ENCODE measurements at places on chromosomes 7 and 10.

DNA sequence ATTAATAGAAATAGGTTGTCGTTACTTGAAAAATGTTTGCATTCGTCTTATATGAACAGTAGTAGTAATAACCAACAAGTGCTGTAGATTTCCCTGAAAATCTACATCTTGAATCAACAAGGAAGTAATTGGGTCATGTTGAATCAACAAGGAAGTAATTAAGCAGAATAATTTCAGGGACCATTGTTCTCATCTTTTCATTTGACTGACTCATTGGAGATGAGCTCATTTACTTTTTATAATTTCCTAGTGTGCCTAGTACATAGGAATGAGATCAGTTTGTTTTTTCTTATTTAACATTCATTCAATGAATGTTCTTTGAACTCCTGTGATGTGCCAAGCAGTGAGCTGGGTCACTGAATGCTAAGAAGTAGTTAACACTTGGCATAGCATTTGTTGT, 8.2 kb downstream of the CLDN12 start:
- no peak for DNase-seq

DNA sequence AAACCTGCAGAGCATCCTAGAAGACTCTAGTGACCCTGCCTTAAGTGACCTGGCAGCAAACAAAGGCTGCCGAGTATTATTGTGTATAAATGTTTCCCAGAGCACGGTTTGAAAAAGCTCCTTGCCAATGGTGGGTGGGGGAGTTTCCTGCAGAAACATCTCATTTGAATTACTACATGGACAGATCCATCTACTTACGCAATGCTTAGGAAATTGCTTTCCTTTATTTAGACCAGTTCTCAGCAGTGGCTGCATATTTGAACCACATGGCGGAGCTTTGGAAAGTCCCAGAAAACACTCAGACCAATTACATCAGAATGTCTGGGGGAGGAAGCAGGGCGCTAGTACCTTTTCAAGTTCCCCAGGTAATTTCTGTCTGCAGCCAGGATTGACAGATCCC, 560.9 kb downstream of the SDK1 start:
- DNase-seq, result no peak

- DNase-seq, result no peak
Measured at GRCh38 chr7:34747867-34748727, 90.1 kb downstream of the NPSR1 start.

GRCh38 chr7:79664884-79665676, 211.6 kb upstream of the MAGI2 start:
- DNase-seq, result no peak

DNA sequence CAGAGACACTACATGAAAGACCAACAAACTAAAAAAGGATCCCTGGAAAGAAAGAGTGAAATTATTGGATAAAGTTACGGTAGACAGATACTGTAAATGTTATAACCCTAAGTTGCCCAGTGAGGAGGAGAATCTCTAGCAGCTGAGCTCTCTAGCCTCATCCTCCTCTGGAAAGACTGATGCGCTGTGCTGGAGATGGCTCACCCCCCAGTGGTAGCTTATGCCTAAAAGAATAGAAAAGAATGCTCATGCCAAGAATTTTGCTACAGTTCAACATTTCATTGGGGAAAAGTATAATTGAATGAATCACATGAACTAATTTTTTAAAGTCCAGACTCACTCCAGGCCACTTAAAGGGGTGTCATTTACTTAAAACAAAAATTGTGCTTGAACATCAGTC, 50.8 kb upstream of the RNF32 start:
- no peak for DNase-seq

GRCh38 chr7:155248366-155248756, 49.3 kb upstream of the INSIG1 start:
- DNase-seq, result no peak

DNA sequence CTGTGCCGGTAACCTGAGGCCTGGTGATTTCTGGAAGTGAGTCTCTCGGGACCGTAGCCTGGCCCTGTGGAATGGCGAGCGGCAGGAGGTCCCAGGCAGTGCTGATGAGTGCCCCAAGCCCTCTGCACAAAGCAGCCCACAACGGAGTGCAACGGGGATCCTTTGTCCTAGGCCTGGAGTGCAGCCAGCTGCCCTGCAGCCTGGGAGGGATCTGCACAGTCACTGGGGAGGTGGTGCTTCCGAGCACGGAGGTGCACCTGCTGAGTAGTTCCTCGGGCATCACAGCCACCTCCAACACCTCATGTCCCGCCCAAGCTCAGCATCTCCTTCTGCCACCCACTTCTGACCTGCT, 162.8 kb upstream of the ZMIZ1 start:
- no peak for DNase-seq

DNA sequence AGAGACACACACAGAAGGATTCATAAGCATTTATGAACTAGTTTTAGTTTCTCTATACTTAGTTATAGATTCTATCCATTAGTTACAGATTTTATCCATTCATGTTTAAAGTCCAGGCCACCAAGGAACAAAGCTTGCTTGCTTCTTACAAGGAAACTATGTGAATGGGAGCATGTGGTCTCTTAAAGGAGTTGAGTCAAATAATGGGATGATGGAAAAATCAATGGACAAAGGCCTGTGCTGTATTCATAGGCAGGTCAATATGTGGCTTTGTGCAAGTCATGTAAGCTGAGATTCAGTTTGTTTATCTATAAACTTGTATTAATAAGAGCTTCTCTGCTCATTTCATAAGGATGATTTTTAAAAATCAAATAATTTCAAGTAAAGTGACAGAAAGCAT, 172.8 kb upstream of the CDK1 start:
- DNase-seq, result no peak

DNA sequence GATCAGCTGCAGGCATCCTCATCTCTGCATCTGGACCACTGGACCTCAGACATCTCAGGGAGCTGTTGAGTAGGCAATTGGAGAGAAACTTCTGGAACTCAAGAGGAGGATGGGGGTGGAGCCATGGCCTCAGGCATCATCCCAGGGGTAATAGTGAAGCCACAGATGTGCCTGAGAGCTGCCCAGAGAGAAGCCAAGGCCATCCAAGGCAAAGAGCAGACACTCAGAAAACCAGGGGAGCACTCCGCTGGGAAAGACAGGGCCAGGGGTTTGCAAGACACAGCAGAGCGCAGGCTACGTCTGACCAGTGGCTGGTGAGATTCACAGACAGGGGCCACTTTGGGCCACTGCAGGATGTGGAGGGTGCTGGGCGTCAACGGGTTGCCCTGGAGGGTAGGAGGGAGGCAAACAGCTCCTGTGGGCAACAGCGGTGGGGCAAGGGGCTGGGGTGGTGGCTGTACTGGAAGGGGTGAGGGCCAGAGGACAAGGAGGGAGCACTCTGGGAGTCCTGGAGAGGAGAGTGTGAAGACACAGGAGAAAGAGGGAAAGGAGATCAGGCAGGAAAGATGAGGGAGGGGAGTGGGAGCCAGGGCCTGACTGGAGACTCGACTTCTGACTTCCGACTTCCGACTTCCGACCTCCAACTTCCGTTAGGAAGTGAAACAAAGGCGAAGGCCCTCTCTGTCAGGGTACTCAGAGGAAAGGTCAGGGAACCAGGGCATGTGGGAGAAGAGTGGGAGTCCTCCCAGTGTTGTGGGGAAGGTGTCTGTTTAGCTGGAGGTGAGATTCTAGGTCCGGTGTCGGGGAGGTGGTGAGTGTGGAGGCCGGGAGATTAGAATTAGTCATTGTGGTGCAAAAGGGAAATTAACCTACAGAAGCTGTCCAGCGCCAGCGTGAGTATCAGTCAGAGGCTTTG, 69.7 kb upstream of the ANTXRL start:
- no peak for DNase-seq

DNA sequence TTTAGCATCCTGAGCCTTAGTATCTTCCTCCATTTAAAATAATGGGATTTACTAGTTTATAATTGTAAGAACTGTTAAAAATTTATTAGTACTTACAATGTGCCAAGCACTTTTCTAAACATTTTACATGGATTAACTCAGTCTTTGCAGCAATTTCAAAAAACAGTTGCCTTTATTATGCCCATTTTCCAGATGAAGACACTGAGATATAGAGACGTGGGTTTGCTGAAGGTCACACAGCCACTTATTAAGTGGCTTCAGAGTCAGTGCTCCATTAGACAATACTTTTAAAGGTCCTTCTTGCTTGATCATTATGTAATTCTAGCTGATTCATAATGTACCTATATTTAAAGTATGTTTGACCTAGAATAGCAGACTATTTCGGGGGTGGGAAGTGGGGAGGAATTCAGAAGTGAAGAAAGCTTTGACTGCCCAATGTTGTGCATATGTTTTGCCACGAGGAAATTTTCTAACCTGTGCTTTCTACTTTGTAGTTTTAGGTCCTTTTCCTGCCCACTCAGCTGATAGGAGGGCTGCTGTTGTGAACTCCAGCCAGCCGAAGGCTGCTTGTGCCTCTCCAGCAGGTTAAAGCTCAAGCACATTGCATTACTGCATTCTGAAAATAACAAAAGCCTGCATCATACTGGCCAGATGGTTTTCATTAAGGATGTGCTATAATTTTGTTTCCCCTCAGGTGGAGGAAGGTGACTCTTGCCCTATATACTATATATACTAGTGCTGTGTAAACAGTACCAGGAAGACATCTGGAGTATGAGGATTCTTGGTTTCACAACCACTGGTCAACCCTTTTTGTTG, 4.3 kb downstream of the PLEKHA8 start:
- no peak for DNase-seq

GRCh38 chr10:18021725-18022480, 70.2 kb downstream of the SLC39A12 start:
- no peak for DNase-seq

GRCh38 chr7:78198756-78199155, 400.2 kb downstream of the PHTF2 start:
- DNase-seq, result no peak

DNA sequence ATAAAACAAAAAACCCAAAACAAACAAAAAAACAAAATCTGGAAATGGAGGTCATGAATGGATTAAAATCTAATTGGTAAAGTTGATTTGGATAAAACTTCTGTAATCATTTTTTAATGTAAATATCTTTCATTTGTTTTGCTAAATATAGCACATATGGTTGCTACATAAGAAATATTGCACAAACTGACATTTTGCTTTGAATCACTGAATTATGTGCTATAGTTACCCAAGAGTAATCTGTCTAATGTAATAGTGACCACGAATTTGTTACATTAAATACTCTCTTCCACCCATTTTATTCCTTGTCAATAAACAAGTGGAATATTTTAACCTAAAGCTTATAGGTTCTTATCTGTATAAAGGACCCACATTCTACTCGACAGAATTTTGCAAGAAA, 6.2 kb downstream of the CFAP58 start:
- DNase-seq, result no peak

DNA sequence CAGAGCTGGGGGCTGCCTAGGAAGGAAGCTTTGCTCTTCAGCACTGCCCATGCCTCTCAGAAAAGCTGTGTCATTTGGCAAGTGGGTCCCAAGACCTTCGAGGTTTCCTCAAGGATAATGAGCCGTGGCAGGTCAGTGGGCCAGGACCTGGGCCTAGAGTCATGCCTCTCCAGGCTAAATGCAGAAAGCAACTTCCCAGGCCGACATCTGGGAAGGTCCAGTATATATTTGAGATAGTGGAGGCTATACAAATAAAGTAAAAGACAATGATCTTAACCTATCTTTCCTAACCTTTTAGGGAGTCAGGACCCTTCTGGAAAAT, 2.4 kb upstream of the HOXA10 start:
- no peak for DNase-seq

GRCh38 chr10:58352956-58353610, 18.3 kb downstream of the UBE2D1 start:
- DNase-seq, result no peak

GRCh38 chr10:121900443-121901174, 27.2 kb downstream of the ATE1 start:
- DNase-seq, result no peak

GRCh38 chr7:40586197-40586596, 451.4 kb downstream of the SUGCT start:
- no peak for DNase-seq

- no peak for DNase-seq
Measured at GRCh38 chr10:107417446-107417845, 252.9 kb upstream of the SORCS1 start.

GRCh38 chr10:103470761-103471653, 8.0 kb downstream of the CALHM3 start:
- DNase-seq, result peak; percentile 46

DNA sequence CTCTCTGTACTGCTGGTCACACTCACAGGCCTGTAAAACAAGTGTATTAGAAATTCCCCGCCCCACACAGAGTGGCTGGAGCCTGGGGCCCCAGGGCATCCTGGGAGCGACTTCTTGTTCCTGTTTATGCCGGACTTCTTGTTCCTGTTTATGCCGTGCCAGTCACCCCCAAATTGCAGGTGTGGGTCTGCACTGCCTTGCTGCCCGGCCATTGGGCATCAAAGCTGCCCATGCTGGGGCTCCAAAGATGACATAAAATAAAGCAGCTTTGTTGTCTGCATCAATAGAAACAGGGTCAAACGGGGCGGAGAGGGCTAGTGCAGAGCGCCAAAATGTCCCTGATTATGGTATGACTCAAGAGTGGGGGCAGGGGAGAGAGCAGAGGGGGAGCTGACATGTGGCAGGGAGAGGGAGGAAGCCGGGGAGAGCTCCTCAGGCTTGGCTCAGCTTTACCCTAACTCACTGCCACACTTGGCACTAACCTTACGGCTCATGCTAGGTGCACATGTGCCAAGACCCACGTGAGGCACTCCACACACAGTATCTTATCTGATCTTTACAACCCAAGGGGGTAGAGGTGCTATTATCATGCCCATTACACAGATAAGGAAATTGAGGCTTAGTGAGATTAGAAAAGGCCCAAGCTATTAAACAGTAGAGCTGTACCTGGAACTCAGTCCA, 98.4 kb downstream of the PIP4K2A start:
- DNase-seq, result no peak

GRCh38 chr7:12358694-12359093, 45.0 kb downstream of the VWDE start:
- DNase-seq, result no peak

- DNase-seq, result no peak
Measured at GRCh38 chr10:33187427-33187999, 147.0 kb downstream of the NRP1 start.

DNA sequence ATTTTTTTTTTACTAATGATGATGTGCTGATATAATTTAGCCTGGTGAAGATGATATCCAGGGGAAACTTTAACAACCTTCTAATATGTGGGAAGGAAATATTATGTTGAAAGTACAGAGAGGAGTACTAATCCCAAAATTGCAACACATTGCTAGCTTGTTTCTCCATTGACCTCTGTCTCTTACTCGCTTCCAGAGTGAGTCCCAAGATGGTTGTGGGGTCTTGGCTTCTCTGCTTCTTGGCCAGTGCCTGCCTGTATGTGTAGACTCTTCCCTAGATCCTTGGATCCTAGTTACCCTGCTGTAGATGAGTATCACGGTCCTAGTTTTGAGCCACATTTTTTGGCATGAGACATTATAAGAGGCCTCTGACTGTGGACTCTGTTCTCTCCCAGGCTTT, 17.5 kb downstream of the BMPER start:
- no peak for DNase-seq
